GM23248 (cell line): ENCODE measurements at places on chromosomes 7 and 10. TPM values are rescaled to one million over a fixed set of nuclear protein-coding genes. Genes with fewer than 3 reads are reported as not detected.

FANK1 gene
- polyA plus RNA-seq = 7.9 and 10.2 TPM in 2 replicates

MNX1 gene
- polyA plus RNA-seq = not detected in 2 replicates

IQCE gene
- polyA plus RNA-seq = 12.1 and 14.7 TPM in 2 replicates

ZNF273 gene
- polyA plus RNA-seq = 2.1 and 4.1 TPM in 2 replicates

AZGP1 gene
- polyA plus RNA-seq = not detected in 2 replicates

DNA sequence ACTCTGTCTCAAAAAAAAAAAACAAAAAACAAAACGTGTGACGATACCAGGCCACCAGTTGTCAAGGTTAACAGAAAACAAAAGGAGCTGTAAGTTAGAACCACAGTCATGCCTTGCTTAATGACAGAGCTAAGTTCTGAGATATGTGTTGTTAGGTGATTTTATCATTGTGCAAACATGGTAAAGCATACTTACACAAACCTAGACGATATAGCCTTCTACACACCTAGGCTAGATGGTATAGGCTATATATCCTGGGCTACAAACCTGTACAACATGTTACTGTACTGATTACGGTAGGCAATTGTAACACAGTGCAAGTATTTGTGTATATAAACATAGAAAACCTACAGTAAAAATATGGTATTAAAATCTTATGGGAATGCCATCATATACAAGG is 564.2 kb downstream of the HTR7 start:
- no peak for DNase-seq

- no peak for DNase-seq
These were observed 116.6 kb downstream of the MICU1 start for GRCh38 chr10:72509206-72509799.

GRCh38 chr10:11430421-11431215 is 180.8 kb downstream of the USP6NL start:
- DNase-seq = no peak

GRCh38 chr7:148789220-148789619 is 90.5 kb downstream of the CUL1 start:
- no peak for DNase-seq

DNA sequence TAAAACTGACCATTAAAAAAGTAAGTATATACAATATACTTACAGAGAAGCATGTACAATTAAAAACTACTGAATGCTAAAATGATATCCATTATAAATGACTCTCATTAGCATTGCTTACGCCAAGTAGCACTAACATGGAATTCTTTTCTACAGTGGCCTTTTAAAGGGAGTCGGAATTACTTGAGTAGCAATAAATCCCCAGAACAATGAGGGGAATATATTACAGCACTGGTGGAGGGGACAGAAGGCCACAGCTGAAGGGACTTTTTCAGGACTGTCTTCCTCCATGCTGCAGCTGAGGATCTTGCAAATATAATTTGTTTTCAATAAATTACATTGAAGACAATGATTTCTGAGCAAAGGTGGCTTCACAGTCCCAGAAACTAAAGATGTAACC is 97.0 kb downstream of the ALOX5 start:
- DNase-seq = no peak

DNA sequence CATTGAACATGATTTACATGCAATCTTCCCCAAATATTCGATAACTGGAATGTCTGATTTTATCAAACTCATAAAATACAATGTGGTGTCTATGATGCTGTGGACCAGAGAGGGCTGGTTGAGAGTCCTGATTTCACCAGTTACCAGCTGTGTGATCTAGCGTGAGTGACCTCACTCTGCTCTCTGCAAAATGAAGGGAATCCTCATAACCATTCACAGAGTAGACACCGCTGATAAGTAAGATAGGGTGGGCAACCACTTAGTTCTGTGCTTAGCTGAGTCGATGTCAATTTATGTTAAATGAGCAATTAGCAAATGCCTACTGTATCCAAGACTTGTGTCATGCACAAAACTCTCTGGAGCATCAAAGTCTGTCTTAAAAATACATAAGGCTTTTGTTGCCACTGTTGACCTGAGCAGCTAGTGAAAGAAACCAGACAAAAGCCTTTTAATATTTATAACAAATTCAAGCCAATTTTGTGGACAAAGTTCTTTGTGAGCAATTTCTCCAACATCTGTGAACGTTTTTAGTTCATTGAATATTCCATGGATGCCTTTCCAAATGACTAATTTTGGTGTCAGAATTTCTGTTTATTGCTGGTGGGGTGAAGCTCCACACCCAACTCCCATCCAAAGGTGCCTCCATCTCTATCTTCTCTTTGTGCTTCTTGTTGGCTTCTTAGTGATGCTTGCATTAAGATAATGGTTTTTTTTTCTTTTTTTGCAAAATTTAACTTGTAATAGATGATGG is 314.2 kb downstream of the ADRA2A start:
- peak; percentile 74 for DNase-seq

DNA sequence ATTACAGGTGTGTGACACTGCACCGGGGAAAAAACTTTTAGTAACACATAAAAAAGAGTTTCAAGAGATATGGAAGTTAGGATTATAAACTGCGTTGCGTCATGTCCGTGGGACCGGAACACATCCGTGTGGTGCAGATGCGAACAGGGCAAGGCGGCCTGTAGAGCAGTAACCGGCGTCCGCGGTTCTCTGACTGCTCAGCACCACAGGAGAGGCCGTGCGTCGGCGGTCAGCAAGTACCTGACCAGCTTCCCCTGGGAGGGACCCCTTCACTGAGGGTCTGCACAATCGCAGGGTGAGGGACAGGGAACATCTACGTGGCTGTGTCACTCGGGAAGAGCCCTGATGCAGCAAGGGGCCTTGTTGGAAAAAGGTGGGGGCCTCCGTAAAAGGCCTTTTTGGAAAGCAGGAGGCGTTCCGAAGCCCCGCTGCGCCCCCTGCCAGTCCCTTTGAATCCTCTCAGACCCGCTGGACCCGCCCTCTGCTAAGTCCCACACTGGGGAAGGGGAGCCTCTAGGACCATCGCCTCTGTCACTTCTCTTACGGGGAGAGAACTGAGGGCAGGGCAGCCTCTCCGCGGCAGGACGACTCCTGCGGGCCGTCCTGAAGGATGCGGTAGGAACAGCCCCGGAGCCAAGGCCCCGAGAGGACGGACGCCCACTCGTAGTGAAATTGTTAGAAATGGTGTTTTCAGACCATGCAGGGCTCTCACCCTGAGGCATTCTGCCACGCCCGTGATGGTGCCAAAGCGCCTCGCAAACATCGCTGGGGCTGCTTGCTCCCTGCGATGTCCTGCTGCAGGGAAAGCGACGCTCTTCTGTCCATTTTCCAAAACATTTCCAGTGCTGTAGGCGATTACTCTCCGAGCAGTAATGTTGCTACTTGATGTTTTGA is 771.6 kb upstream of the COBL start:
- DNase-seq = no peak

- no peak for DNase-seq
These were observed 317.3 kb upstream of the FZD1 start for GRCh38 chr7:90946730-90947501.

DNA sequence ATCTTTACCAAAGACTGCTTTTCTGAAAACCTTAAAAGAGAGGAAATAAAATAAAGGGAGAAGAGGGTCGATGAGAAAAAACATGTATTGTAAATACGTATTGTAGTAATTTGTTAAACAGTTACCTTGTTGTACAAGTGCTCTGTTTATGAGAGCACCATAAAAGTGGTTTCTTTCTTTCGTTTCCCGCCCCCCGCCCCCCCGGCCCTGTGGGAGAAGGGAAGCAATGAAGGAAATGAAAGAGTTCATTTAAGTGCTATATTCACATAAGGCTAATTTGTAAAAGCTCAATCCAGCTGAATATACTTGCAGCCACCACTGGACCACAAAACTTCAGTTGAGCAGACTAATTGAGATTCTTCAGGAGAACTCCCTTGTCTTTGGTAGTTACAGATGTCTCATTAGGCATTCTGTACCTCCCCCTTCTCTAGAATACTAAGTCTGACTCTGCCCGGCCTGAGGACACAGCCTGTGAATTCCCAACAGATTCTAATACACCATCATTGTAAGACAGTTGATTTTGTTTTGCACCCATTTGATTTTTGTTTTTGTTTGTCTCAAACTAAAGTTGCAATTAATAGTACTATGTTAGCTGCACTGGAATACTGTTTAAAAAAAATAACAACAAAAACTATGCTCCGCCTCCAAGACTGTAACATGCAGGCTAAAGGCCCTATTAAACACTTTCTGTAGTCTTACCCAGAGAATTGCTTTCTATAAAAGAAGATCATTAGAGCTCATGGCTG is 124.9 kb downstream of the ARHGAP12 start:
- peak; percentile 59 for DNase-seq

DNA sequence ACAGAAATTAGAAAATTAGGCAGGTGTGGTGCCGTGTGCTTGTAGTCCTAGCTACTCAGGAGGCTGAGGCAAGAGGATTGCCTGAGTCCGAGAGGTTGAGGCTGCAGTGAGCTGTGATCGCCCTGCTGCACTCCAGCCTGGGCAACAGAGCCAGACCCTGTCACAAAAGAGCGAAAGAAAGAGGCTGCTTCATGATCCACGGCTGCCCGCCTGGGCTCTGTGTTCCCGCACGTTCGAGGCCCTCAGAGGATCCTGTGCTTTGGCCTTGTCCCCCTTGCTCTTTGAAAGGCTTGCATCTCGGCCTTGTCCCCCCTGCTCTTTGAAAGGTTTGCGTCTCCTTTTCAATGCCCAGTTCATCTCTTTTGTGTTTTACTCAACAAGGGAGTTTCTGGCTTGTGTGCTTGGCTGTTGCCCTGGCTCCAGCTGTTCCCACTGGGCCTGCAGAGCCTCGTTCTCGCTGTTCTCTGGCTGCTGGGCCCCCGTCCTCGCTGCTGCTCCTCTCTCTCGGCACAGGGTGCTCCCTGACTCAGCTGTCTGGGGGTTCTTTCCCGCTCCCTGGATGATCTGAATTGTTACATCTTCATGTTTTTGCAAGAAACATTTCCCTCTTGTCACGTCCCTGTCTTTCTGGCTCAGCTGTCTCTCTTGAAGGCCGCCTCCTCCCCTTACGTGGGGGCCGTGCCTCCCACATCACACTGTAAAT is 45.1 kb upstream of the INPP5A start:
- no peak for DNase-seq

DNA sequence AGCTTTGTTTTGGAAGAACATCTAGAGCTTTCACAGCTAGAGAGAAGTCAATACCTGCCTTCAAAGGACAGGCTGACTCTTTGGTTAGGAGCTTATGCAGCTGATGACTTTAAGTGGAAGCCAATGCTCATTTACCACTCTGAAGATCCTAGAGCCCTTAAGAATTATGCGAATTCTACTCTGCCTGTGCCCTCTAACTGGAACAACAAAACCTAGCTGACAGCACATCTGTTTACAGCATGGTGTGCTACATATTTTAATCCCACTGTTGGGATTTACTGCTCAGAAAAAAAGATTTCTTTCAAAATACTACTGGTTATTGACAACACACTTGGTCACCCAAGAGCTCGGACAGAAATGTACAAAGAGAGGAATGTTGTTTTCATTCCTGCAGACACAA is 57.3 kb downstream of the PALS2 start:
- no peak for DNase-seq

DNA sequence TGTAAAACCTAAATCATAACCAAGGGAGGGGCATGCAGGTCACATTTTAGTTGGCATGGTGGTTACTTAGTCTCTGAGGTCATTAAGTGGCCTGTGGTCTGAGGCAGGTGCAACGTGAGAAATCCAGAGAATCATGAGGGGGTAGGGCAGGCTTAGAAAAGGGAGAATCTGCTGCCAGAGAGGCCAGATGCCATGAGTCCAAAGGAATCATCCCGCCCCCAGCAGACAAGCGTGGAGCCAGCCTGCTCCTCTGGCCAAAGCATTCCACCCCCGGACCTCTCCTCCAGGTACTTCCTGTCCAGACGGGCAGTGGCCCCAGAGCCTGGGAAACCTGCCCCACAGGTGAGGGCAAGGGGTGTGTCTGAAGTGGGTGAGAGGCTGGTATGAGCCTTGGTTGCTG is 196.4 kb upstream of the ZNF32 start:
- no peak for DNase-seq

DNA sequence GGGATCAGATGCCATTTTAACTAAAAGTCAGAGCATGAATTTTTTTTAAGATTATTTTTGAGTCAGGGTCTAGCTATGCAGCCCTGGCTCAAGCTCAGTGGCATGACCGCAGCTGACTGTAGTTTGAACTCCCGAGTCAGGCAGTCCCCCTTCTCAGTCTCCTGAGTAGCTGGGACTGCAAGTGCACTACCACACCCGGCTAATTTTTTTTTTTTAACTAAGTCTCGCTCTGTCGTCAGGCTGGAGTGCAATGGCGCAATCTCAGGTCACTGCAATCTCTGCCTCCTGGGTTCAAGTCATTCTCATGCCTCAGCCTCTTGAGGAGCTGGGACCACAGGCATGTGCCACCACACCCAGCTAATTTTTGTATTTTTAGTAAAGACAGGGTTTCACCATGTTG is 7.8 kb downstream of the TAS2R41 start:
- peak; percentile 70 for DNase-seq

DNA sequence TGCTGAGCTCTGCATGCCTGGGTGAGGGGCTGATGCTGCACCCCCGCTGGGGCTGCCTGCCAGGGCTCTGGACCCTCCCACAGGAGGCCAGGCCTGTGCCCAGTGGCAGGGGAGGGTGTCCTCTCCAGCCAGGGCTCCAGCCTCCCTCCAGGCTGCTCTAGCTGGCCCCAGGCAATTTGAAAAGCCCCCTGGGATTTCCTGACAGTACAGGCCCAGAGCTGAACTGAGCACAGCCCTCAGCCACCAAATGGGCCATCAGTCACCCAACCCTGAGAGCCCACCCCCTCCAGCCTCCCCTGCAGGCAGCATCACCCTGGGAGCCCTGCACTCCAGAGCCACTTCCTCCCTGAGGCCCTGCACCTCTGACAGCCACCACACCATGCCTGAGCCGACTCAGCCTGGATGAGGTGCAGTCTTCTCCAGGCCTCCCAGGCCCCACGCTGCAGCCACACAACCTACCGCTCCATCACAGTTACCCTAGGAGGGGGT is 101.8 kb upstream of the RET start:
- DNase-seq = no peak

DNA sequence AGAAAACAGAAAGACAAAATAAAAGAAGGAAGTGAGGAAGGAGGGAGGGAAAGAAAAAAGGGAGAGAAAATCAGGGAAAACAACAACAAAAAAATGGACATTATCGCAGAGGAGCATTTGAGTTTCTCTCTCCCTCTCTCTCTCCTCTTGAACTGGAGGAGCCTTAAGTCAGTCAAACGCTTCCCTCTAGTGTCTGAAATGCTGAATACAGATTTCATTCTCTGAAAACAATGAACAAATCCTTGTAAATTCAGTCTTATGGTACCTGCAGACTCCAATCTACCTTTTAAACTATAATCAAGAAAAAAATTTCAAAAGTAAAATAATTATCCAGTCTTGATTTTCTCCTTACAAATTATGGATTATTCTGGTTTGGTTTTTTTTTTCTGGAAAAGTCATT is 89.2 kb upstream of the PFKP start:
- peak; percentile 74 for DNase-seq

GRCh38 chr10:113180401-113181154 is 230.5 kb downstream of the TCF7L2 start:
- no peak for DNase-seq
